Purkinje cell (primary cell): ENCODE measurements at places on chromosomes 6 and 20. TPM values are rescaled to one million over a fixed set of nuclear protein-coding genes. Genes with fewer than 3 reads are reported as not detected.

The MMP24OS gene
- polyA plus RNA-seq: 17.4 and 18.9 TPM in 2 replicates

The BACH2 gene
- polyA plus RNA-seq: 1.4 TPM in 1 of 2 replicates, not detected in the other

The ACTR5 gene
- polyA plus RNA-seq: 2.1 TPM in 1 of 2 replicates, not detected in the other

The SOX4 gene
- polyA plus RNA-seq: 3.1 and 3.5 TPM in 2 replicates

The RNF39 gene
- 1.2 TPM in 1 of 2 replicates, not detected in the other for polyA plus RNA-seq

The GID8 gene
- 6.3 and 9.5 TPM in 2 replicates for polyA plus RNA-seq

The XKR7 gene
- 0.04 and 0.35 TPM in 2 replicates for polyA plus RNA-seq
